ENCODE measurements at places on chromosomes 5 and 9.

- no peak for DNase-seq
Observed at GRCh38 chr5:16913187-16914107, 22.6 kb downstream of the MYO10 start.

DNA sequence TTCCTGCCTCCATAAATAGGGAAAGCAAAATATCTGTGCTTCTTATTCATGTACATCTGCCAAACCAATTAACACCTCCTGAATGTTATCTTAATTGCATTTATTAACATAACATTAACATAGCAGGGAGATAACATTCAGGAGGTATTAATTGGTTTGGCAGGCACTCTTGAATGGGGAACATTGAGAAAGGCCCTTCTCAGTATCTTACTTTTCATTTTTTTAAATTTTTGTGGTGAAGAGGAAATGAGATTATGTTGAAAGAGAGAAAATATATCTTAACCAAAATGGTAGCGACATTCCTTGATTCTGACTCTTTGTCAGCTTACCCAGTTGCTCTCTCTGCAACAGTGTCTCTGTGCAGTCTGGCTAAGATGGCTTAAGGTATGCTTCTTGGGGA lies 100.4 kb upstream of the TLE1 start:
- no peak for DNase-seq

- DNase-seq: no peak
Observed at GRCh38 chr5:38793099-38793498, 52.7 kb upstream of the OSMR start.

- no peak for DNase-seq
Observed at GRCh38 chr9:79945495-79945894, 373.7 kb downstream of the TLE4 start.

DNA sequence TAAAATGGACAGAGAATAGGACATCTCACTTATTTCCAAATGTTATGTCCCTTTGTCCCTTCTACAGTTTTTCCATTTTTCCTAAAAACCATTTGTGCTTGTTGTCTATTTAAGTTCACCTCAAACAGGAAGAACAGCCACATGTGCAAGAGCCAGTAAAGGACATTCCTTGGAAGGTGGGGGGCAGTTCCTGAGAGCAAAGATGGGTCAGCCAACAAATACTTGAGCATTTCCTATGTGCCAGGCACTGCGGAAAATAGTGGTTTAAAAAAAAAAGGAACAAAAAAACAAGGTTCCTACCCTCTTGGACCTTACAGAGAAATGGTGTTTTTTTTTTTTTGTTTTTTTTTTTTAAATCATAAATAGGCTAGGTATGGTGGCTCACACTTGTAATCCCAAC lies 26.8 kb downstream of the ANP32B start:
- DNase-seq: no peak
